ENCODE measurements at places on chromosomes 2 and 18.

GRCh38 chr2:42021464-42021863 lies 26.4 kb upstream of the PKDCC start:
- no peak for DNase-seq

- no peak for DNase-seq
These were observed 93.6 kb downstream of the ZFP36L2 start for GRCh38 chr2:43132683-43133301.

GRCh38 chr2:144660518-144661316 lies 140.8 kb upstream of the ZEB2 start:
- no peak for DNase-seq

- no peak for DNase-seq
These were observed 68.0 kb upstream of the SMAD7 start for GRCh38 chr18:49018554-49019445.

DNA sequence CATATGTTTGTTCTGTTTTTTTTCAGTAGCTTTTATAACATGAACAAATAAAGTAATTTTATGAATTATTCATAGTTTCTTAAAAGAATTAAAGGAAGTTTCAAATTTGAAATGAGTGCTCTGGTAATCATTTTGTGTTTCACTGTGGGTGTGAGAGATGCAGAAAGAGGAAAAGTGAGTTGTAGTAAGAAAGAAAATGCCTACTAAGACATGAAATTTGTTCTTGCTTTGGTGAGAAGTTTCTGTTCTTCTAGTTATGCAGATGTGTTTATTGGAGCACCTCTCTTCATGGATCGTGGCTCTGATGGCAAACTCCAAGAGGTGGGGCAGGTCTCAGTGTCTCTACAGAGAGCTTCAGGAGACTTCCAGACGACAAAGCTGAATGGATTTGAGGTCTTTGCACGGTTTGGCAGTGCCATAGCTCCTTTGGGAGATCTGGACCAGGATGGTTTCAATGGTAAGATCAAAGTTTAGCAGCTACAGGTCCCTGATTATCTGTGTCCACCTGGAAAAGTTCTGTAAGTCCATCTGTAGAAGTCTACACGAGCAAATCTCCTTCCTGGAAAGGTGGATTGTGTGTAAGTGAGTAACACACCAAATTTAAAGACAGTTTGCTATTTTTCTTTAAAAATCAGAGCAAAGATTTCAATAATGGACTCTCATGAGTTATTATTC lies 51.4 kb downstream of the ITGAV start:
- no peak for DNase-seq

DNA sequence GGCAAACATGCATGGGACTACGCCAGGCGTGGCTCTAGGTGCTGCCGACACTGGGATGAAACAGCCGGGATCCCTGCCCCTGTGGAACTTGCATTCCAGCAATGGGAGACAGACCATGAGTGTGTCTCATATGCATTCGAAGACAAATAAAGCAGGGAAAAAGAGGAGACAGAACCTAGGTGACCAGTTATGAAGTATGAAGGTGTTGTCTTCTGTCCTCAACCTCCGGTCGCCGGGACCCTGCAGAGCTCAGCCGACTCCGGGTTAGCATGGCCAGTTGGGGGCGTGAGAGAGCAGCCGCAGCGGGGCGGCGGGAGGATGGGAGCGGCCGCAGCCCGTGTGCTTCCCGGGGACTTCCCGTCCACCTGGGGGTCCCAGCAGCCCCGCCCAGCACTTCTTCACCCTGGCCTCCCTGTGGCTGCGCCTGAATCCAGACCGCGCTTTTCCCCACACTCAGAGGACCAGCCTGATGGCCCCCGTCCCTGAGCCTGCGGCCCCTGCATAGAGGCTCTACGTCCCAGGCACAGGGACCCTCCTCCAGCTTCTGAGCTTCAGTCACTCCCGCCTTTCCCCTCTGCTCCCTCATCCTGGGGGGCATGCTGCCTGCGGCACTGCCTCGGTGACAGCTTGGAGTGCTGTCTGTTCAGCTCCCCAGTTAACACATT lies 11.4 kb downstream of the ID2 start:
- DNase-seq, result no peak

- DNase-seq, result no peak
These were observed 71.5 kb downstream of the LTBP1 start for GRCh38 chr2:33018271-33018670.

GRCh38 chr2:29694741-29695140 lies 226.6 kb downstream of the ALK start:
- DNase-seq, result no peak
